ENCODE measurements at places on chromosomes 13 and 19.

DNA sequence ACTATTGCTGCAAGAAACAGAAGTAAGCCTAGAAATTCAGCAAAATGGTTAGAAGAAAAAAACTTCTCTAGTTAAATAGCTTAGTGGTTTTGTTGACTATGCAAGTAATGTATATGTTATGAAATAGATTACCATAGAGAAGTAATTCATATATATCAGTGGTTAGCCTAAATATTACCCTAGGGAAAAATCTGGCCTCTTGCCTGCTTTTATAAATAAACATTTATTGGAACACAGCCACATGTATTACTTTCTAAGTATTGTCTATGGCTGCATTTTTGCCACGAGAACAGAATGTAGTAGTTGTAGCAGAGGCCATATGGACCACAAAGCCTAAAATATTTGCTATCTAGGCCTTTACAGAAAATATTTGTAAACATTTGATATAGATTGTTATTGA lies 1471.7 kb upstream of the PRR20A start:
- DNase-seq: no peak

- DNase-seq: no peak
Observed at GRCh38 chr13:99614465-99614885, 113.2 kb downstream of the TM9SF2 start.

DNA sequence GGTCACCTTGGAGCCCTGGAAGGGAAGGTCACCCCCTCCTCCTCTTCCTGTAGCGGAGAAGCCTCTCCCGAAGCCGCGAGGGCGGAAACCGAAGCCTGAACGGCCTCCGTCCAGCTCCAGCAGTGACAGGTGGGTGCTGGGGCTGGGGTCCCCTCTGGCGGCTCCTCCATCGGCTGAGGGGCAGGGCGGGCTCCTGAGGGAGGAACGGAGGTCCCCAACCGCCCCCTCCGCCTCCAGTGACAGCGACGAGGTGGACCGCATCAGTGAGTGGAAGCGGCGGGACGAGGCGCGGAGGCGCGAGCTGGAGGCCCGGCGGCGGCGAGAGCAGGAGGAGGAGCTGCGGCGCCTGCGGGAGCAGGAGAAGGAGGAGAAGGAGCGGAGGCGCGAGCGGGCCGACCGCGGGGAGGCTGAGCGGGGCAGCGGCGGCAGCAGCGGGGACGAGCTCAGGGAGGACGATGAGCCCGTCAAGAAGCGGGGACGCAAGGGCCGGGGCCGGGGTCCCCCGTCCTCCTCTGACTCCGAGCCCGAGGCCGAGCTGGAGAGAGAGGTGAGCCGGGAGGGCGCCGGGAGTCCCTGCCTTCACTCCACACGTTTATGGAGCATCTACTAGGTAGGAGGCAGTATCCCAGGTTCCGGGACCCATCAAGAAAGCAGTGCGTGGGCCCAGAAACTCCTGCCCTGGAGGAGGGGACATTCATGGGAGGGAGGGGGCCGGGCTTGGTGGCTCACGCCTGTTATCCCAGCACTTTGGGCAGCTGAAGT lies 22.0 kb downstream of the HDGFL2 start:
- DNase-seq: no peak

- DNase-seq: no peak
Observed at GRCh38 chr19:20660473-20661140, 764 bp downstream of the ZNF626 start.

- peak; percentile 47 for DNase-seq
Observed at GRCh38 chr13:99892196-99892613, 79.4 kb downstream of the ZIC5 start.

GRCh38 chr19:37948362-37948761 lies 41.4 kb downstream of the SIPA1L3 start:
- DNase-seq: no peak

GRCh38 chr19:29294343-29294811 lies 81.4 kb upstream of the UQCRFS1 start:
- no peak for DNase-seq

DNA sequence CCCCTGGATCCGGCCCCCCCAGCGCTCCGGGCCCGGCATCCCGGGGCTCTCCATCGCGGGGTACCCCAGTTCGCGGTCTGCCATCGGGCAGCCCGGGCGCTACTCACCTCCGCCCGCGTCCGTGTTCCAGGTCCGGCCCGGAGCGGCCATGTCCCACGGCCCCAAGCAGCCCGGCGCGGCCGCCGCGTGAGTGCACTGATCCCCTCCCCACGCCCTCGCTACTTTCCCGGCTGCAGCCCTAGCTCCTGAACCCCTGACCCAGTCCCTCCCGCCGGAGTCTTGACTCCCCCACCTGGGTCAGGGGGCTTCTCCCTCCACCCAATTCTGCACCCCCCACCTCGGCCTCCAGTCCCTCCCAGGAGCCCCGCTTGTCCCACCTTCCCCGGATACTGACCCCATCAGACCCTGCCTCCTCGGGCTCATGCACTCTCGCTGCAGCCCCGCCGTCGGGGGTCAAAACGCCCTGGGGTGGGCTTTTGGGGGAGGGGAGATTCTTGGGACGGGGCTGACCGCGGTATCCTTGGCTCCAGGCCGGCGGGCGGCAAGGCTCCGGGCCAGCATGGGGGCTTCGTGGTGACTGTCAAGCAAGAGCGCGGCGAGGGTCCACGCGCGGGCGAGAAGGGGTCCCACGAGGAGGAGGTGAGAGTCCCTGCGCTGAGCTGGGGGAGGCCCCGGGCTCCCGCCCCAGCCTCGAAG lies 566 bp downstream of the HMG20B start:
- no peak for DNase-seq

DNA sequence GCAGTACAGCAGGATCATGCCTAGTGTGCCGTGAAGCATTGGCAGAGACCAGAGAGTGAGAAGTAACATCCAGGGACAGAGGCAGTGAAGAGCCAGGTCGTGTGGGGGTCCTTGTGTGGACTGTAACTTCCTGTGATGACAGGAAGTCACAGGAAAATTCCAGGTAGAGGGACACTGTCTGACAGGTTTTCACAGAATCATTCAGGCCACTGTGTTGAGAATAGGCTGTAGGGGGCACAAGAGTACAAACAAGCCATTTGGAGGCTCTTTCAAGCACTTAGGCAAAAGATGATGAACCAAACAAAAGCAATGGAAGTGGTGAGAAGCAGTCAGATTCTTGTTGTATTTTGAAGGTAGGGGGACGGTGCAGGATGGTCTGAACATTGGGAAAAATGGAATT lies 46.4 kb downstream of the N4BP2L1 start:
- DNase-seq: peak; percentile 60

DNA sequence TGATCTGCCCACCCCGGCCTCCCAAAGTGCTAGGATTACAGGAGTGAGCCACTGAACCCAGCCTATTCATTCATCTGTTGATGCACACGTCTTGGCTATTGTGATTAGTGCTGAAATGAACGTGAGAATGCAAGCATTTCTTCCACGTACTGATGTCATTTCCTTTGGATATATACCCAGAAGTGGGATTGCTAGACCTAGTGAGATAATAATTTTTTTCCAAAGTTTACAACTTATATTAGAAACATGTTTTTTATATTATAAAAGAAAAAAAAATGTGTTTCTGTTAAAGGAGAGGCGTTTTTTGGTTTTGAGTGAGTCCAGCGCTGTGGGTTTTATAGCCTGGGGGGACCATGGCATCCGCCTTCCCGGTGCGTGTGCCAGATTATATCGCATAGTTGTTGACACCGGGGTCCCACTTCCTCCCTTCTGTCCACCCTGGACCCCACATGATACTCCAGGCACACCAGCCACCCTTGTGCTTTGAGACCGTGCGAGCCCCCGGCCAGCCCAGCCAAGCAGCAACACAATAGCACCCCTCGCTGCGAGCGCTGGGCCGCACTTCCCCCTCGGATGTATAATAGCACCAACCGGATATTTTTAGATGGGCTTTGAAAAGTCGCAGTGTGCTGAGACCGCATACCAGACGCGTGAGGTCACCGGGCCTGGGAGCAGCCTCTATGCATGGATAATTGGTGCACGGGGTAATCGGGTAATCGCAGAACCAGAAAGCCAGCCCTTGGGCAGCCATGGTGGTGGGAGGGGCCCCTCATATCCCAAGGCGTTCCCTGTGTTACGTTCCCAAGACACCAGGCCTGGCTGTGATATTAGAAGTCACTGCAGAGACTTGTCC lies 59.6 kb downstream of the MYO9B start:
- no peak for DNase-seq

DNA sequence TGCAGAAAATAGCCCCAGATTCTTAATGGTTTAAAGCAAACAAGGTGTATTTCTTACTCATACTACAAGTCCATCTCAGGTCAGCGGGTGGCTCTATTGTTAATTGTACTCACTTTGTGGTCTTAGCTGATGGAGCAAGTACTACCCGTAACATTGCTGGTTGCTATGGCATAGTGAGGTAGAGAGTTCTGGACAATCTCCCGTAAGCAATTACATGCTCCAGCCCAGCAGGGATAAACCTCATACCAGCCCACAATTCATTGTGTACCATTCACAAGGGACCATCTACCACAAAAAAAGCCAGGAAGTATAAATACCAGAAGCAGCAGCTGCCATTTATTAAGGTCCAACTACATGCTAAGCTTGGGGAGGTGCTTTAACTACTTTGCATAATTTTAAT lies 167.1 kb downstream of the PCDH9 start:
- DNase-seq: peak; percentile 74

- no peak for DNase-seq
Observed at GRCh38 chr13:86188170-86188569, 389.0 kb upstream of the SLITRK6 start.

- DNase-seq: peak; percentile 35
Observed at GRCh38 chr19:1746401-1747284, 6.7 kb upstream of the ONECUT3 start.

- peak; percentile 53 for DNase-seq
Observed at GRCh38 chr19:4633140-4633967, 6.0 kb upstream of the TNFAIP8L1 start.

GRCh38 chr19:328025-328505 lies 16.5 kb downstream of the MIER2 start:
- DNase-seq: no peak

DNA sequence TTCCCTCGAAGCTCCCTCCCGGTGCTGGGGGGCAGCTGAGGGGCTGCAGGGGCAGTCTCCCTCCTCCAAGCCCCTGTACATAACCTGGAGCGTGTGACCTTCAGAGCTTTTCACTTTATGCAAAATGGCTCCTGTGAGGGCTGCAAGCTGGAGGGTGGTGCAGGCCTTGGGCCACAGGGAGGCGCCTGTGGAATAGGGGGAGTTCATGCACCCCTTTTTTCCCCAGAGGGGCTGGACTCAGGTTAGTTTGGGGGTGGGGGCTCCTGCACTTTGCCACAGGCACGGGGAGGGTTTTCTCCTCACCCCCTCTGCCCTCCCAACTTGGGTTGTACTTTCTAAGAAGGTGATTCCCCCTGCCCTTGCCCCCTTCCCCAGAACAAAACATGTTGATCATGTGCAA lies 6.6 kb upstream of the PRR19 start:
- DNase-seq: no peak

DNA sequence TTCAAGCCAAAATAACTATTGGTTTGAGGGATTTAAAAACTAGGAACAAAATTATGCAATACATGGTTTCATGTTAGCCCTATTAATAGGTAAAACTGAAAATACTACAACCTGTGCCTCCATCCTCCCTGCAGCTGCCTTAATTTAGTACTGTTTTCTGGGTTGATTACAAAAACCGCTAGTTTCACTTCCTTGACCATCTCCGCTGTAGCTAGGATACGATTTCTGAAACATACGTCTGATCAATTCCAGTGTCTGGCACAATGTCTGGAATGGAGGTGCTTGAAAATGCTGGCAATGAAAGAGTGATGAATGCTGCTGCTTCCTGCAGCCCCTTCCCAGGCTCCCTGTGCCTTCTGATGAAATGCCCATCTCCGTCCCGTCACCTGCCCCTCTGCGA lies 273.5 kb downstream of the SHISA2 start:
- no peak for DNase-seq
